ENCODE measurements at places on chromosomes 5 and 9. TPM values are rescaled to one million over a fixed set of nuclear protein-coding genes. Genes with fewer than 3 reads are reported as not detected.

Gene SLC23A1
- 4.8 TPM for total RNA-seq

Gene OTP
- not detected for total RNA-seq

Gene PKN3
- total RNA-seq = 5.4 TPM

Gene HTR1A
- total RNA-seq = not detected

Gene IGFBPL1
- 0.25 TPM for total RNA-seq

Gene SLC36A2
- not detected for total RNA-seq

Gene LCN10
- 2.4 TPM for total RNA-seq

Gene CD180
- 2.0 TPM for total RNA-seq

Gene IPPK
- total RNA-seq = 9.5 TPM

Gene FOXD4L4
- 0.17 TPM for total RNA-seq

Gene IZUMO3
- total RNA-seq = not detected

Gene HK3
- total RNA-seq = 4.4 TPM

Gene PHF24
- 0.22 TPM for total RNA-seq

Gene DPYSL3
- 10.0 TPM for total RNA-seq

Gene LSM11
- total RNA-seq = 4.0 TPM

Gene ROR2
- total RNA-seq = 8.3 TPM

Gene ZDHHC11
- 27.8 TPM for total RNA-seq

Gene PRSS3
- total RNA-seq = 244 TPM

Gene TTLL11
- 6.6 TPM for total RNA-seq

Gene MAST4
- total RNA-seq = 12.8 TPM
